ENCODE measurements at places on chromosomes 1 and 21.

DNA sequence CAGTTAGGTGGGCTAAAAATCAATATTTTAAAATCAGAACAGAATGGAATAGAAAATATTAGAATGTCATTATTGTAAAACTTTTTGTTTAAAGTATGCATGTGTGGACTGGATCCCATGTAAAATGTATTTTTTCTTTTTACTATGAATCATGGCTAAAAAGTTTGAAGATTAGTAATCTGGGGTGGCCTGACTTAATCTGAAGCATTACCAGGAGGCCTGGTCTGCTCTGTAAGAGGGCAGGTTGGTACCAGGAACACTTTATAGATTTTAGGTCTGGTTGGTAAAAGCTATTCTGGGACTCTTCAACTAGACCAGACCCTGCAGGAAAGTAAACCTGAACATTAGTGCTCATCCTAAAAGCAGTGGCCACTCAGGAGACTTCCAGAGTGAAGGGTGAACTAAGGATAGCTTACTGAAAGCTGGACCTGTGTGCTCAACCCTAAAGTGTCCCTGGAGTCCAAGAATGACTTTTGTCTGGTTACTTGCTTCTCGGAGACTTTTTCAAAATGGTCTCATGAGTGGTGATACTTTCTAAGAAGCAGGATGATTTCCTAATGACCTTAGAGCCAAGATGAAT is 16.5 kb downstream of the RGL1 start:
- no peak for DNase-seq

DNA sequence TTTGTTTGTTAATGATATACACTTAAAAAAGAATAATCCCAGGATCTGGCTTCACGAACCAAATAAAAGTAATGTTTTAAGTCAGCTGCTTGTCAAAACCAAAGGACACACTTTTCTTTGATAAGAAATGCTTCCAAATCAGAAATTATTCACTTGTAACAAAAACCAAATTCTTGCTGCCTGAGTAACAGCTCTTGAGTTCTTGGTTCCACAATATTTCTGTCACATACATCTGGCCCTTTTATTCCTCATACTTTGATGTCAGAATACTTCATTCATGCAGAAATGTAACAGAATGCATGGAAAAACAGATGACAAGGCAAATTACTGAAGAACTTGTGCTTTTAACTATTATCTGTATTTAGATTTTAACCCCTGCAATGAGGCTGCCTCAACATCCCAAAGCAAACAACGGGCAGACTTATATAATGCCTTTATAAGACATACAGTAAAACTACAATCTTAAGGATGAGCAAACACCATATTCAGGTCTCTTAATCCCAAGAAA is 1.5 kb downstream of the VAMP4 start:
- DNase-seq: no peak

- no peak for DNase-seq
Observed at GRCh38 chr21:42527127-42527488, 13.5 kb downstream of the SLC37A1 start.

- DNase-seq: no peak
Observed at GRCh38 chr1:3159121-3159520, 90.1 kb downstream of the PRDM16 start.

- DNase-seq: no peak
Observed at GRCh38 chr1:59081181-59081580, 215.7 kb upstream of the FGGY start.

- no peak for DNase-seq
Observed at GRCh38 chr1:228275179-228275429, 67.3 kb downstream of the OBSCN start.

DNA sequence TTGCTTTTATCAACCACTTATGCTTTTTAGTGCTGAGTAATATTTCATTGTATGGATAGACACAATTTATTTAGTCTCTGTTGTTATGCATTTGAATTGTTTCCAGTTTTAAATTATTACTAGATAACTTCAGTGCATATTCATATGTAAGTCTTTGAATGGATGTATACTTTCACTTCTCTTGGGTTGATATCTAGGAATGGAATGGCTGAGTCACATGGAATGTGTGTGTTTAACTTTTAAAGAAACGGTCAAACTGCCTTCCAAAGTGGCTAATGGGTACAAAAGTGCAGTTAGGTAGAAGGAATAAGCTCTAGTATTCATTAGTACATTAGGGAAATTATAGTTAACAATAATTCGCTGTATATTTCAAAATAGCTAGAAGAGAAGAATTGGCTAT is 82.4 kb downstream of the NPHS2 start:
- DNase-seq: no peak

DNA sequence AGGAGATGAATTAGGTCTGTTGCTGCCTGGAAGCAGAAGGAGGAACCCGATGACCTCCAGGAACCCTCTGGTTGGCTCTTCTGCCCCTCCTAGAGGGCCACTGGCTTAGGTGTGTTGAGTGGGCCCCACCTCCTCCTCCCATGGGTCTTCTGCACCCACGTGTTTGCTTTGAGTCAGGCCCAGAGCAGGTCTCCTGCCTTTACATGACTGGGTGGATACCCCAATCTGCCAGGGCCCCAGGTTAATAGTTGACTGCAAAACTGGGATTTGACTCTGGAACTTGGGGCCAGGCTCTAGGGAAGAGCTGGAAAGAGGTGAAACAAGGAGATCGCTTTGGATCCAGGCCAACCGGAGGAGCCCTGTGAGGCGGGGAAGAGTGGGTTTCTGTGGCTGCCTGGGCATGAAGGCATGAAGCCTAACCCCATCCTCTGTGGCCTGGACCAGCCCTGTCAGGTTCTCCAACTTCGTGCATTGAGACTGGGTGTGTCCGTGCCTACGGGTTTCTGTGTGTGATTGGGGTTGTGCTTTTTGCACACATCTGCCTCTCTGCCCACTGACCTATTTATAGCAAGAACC is 7.8 kb upstream of the LAD1 start:
- no peak for DNase-seq

DNA sequence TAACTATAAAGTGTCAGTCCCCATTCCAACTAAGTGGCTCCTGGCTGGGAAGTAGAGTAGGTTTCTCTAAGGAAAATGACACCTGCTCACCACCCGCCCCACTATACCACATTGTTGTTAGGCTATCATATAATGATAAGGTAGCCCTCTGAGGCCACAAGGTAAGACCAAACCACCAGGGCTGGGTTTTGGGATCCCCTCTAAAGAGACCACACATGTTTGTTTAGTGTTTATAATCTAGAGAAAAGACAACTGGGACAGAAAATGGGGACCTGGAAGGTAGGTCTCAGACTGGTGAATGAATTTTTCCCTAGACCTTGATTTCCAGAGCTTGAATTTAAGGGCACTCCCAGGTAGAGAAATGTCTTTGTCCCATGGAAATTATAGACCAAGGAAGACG is 15.2 kb downstream of the AKIRIN1 start:
- DNase-seq: no peak

DNA sequence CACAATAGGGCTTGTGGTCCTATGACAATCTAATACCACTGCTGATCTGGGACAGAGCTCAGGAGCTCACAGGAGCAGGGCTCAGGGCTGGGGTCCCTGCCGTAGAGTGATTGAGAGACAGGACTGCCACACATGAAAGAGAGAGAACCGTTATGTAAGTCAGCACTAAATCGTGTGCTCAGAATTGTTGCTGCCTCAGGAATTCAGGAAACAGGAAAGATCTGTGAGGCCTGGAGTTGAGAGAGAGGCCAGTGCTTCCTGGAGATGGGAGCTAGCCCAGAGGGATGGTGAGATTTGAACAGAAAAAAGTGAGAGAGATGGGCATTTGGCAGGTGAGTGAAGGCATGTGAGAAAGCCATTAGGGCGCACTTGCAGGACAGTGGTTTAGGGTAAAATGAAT is 17.5 kb upstream of the ACBD6 start:
- no peak for DNase-seq

All from stimulated activated naive CD4-positive, alpha-beta T cell treated with Interleukin-2 at 50 U/mL for 16 hours (primary cell).